Caudate nucleus (tissue), 63 donors: ENCODE measurements at places on chromosomes 7 and 10.

GRCh38 chr7:11193888-11194287, 220.2 kb downstream of the PHF14 start:
- no peak for DNase-seq

DNA sequence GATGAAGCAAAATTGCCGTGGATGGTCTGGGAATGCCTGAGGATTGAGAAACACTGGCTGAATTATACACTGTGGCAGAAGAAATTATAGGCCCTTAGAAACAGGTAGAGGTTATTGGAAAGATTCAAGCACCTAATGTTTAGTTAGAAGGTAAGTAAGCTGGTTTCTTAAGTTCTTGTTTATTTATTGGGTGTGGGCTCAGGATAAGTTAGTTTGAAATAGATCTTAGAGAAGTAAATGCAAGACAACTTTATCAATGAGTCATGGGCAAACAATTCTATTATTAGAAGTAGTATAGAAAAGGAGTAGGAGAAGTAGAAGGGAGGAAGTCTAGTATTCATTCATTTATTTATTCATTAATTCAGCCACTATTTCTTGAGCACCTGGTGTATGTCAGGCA, 96.5 kb downstream of the KAT6B start:
- no peak for DNase-seq

GRCh38 chr10:125343118-125343925, 183.0 kb upstream of the CTBP2 start:
- DNase-seq = no peak

DNA sequence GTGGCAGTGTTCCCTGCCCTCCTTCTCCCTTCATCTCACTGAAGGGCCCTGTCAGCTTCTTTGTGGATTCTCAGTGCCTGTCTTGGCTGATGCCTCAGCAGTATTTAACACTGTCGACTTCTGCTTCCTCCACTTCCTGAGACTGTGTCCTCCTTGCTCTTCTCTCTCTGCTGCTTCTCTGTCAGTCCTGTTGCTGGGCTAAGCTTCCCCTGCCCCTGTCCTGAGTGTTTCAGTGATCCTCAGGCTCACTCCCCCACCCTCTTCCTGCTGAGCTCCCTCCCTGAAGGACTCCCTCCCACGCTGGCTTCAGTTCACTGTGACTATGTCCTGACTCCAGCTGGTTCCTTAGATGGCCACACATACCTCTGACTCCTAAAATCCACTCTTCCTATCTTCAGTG, 64.9 kb downstream of the CREM start:
- no peak for DNase-seq

DNA sequence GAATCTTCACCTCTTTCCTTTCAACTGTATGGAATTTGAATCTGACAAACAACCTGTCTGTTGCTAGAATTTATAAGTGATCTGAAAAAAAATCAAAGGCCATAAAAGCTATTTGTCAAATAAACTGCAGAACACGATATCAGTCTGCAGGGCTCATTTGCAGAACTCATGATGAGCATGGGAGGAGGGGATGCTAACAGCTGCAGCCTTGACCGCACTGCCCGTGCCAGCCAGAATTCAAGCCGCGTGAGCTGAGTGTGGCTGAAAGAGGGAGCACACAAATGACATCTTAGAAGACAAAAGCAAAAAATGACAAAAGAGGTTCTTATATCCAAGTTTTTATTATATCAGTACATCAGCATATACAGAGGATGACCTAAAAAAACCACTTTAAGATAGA, 15.7 kb downstream of the LRRTM3 start:
- DNase-seq = peak; percentile 42

GRCh38 chr7:2473496-2474180, 2.6 kb downstream of the GRIFIN start:
- DNase-seq = no peak

DNA sequence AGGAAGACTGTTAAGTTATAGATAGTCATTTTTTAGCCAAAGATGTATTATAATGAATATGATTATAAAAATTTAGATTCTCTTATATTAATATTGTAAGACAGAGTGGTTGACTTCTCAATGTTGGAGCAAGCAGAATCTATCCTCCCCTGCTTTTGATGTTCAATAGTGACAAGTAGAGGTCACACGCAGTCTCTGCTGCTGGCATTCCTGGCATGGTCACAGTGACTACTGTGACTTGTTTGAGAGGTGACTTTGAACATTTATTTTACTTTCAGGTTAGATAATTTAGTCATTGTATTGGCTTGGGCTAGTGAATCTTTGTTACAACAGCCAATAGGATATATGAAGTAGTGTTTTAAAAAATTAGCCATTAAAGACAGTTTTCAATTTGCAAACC, 13.7 kb upstream of the CD36 start:
- DNase-seq = no peak

DNA sequence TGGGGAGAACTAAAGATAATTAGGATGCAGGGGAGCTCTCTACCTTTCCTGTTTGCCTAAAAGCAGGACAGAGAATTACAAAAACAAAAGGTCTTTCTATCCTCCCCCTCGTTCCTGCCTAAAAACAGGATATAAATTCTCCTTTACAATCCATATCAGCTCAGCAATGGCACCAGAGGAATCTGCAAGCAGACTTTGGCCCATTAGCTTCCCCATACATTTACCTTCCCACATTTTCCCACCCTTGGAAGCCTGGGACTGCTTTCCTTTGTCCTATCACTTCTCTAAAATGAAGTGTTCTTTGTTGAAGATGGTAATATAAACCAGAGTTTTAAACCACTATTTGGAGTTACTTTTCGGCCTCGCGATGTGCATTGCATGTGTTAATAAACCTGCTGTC, 15.5 kb downstream of the SHTN1 start:
- DNase-seq = no peak

DNA sequence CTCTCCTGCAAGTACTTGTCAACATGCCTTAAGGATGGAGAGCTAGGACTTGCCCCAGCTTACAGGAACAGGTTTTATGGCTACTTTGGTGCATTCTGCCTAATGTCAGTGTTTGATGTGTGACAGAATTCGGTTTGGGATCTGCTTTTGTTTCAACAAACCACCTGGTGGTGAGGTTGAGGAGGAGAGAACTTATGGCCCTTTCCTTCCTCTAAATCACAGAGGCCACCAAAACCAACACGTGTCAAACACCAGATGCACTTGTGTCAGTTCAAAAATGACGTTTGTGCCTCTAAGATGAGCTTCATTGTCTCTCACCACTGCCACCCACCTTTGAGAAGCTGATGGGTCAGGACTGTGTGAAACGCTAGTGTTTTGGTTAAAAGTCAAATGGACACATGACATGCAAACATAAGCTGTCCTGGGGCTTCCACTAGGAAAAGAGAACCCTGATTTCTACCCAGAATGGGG, 83.9 kb downstream of the OSBPL3 start:
- DNase-seq = no peak

GRCh38 chr7:146216396-146217041, 99.9 kb downstream of the CNTNAP2 start:
- DNase-seq = no peak

DNA sequence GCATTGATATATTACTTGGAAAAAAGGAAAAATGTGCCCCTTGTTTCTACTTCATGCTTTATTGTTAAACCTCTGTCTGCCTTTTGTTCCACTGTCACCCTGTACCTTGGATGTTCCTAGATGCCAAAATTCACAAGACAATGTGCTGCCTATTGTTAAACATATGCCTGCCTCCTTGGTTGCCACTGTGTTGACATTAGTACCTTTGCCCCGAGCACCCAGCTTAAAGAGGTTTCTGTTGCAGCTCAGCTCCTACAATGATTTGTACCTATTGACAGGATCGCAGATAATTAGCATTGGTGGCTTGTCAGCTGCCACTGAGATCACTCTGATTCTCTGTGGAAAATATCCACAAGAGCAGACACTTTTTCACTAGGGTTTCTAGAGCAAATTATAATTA, 188.0 kb downstream of the KCND2 start:
- no peak for DNase-seq

DNA sequence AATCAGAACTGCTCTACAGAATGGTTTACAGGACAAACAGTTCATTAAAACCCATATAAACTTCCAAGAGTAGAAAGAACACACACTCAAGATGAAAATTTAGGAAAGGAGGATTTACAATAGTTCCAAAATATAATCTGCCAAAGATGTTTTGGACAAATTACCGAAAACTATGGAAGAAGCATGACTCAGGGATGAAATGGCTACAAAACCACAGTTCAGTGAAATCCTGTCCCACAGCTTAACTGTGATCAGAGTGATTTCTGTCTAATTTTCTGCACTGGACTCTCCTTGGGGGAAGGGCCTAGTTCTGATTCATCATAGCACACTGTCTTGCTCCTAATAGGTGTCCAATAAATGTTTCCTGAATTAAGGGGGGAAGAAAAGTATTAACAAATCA, 82.2 kb downstream of the HIPK2 start:
- DNase-seq = no peak

DNA sequence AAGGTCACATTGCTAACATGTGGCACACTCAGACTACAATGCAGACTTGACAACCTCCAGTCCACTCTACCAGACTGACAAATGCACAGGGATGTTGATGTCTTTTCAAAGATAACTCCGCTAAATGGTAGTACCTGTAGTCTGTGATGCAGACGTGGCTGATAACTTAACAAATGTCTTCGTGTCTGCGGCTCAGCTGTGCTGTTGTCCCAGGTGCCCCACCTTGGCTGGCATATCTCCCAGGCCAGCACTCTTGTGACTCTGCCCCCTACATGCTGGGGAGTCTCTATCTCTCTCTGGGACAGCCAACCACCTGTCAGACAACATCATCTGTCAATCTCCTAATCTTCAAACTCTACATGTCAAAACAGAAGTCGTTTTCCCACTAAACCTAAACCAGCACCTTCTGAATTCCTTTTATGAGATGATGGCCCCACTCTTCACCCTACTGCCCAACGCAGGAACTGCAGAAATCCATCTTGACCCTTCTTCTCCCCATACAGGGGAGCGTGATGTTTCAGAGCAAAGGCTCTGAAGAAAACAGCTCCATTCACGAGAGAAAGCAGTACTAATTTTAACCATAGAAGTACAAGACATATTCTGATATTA, 156.4 kb downstream of the USP6NL start:
- no peak for DNase-seq

DNA sequence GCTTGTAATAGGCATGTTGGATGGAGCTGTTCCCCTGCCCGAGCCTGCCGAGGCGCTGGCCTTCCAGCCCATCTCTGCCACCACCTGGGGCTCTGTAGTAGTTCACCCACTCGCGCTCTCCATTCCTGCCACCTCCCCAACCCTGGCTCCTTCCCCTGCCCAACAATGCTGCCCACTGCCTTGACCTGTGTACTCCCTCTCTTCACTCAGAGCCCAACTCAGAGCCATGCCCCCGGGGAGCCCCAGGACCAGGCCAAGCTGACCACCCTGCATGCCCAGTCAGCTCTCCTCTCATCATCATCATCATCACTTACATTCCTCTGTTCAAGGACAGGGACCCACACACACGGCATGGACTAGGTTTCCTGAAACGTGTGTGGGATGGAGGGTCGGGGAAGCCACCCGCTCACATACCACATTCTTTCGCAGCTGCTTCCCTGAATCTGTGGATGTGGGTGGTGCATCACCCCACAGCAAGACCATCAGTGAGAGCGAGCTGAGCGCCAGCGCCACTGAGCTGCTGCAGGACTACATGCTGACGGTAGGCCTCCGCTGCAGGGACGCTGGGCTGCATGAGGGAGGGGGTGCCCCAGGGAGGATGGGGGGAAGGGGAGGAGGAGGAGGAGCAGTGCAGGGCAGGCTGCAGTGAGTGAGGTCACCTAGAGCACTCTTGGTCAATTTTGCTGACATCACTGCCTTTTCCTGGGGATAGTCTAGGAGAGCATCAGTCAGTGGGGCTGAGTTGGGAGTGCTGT, 15.6 kb downstream of the NACAD start:
- peak; percentile 15 for DNase-seq

GRCh38 chr10:67045404-67045803, 119.6 kb downstream of the LRRTM3 start:
- DNase-seq = no peak

DNA sequence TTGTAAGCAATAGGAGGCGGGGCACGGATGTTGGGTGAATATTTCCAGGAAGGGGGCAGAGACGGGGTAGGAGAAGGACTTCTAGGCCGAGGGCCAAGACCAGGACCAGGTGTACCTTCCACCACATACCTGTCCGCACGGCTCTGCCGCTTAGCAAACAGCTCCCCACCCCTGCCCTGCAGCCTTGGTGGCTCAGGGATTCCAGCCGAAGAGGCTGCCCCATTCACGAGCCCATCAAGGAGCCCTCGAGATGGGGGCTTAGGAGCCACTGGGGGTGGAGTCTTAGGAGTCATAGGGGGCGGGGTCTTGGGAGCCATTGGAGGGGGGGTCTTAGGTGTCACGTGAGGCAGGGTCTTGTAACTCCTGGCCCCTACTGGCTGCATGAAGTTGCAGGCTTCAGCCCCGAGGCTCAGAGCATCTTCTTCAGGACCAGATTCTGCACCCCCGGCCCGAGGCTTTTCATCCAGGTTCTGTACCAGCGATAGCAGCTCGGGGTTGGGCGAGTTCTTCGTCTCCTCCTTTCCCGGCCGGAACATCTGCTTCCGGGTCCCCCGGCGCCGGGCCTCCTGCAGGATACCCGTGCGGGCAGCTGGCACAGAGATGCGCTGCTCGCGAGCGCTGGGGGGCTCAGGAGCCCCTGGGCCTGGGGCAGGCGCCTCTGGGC, 6.1 kb upstream of the MYOZ1 start:
- DNase-seq = peak; percentile 58

DNA sequence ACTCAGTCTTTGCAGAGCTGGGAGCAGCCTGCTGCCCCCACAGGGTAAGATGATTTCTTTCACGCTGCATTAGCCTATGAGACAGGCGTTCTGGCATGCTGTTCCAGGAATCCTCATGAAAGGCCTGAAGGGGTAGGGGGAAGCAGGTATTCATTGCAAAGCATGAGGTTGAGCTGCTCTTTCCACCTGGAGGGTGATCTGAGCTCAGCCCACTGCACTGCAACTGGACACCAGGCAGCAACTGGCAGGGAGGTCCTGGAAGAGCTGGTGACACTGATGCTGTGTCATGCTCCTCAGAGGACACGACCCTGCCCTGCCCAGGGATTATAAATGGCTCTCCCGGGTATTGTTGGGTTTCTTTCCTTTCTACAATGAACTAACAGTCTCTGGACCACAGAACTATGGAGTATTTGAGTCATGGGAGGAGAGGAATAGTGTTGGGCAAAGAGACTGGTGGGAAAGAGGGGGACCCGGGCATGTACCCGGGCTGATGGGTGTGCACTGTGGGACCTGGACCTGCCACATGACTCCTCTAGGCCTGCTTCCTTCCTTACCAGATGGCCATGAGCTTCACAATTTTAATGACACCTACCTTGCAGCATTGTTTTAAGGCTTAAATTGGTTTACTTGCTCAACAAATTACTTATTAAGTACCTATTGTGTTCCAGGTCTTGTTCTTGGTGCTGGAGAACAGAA, 24.3 kb downstream of the SLC25A28 start:
- no peak for DNase-seq

GRCh38 chr10:110747609-110748464, 103.7 kb downstream of the RBM20 start:
- DNase-seq = no peak

GRCh38 chr10:31604096-31604495, 285.1 kb downstream of the ZEB1 start:
- DNase-seq = no peak
